ENCODE measurements at places on chromosomes 4 and X.

DNA sequence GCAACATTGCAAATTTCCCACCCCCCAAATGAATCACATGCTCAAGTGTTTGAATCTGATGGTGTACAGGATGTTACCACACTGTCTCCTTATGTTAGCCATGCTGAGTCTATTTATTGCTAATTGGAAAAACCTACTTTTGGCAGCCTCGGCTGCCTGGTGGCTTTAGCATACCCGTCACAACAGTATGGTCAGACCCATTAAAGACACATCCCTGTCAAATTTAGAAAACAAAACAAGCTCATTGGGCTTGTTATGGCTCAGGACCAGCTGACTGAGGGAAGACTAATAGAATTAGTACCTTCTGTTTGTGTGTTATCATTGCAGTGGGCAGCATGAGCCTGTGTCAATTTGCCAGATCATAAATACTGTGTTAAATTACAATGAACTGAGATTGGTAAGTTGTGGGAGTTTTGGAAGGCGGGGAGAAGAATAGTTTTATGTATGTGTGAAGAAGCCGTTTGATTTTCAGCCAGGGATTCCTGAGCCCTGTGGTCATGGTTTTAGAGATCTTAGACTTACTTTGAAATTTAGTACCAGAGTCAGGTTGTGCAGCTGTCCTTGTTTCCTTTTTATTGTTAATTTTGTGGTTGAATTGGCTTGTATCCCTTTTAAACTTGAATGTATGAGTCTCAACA lies 66.8 kb downstream of the POLA1 start:
- no peak for DNase-seq

DNA sequence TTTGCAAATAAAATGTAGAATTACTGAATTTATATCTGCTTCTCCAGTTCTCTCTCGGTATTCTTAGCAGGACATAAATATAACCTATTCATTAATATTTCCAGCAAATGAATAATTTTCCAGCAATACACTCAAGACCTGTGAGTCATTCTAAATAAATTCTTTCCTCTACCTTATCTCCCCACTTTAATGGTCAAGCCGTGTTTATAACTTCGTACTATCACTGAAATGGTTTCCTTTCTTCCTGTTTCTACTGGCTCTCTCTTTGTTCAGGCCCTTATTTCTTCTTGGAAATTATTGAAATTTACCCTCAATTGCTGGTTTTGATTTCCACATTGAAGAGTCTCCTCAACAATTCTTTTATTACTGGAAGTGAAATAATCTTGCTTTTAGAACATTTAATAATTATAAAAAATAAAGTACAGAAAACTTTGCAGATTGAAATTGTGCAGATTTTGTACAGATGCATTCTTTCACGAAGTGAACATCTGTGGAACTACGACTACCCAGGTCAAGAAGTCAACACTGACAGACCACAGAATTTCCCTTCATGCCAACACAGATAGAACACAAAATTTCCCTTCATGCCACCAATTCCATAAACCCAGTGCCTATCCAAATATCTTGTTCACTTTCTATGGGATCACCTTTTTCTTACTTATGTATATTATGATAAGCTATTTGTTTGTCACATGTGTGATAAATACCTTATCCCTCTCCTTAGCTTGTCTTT lies 205.7 kb downstream of the FAT4 start:
- no peak for DNase-seq

- peak; percentile 56 for DNase-seq
Observed at GRCh38 chrX:136251041-136251991, at the start of gene MAP7D3. MAP7D3 (minus strand) TSS chrX:136251400; CDS start chrX:136251358, 42 bp downstream.

DNA sequence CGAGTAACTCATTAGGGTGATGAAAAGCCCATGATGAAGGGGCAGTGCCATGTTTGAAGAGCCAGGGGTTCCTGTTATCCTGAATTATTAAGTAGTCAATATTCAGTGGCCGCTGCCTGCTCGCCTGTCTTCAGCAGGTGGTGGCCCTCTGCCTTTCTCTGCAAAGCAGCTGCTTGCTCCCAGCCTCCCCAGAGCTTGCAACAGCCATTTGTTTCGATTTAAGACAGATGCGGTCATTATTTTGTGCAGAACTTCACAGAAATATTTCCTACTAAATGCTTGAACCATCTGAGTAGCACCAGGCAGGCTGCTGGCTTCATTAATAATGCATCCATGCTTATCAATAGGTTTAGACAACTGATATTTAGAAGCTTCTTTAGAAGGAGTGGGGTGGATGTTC lies 104.3 kb upstream of the TTC29 start:
- DNase-seq, result no peak

DNA sequence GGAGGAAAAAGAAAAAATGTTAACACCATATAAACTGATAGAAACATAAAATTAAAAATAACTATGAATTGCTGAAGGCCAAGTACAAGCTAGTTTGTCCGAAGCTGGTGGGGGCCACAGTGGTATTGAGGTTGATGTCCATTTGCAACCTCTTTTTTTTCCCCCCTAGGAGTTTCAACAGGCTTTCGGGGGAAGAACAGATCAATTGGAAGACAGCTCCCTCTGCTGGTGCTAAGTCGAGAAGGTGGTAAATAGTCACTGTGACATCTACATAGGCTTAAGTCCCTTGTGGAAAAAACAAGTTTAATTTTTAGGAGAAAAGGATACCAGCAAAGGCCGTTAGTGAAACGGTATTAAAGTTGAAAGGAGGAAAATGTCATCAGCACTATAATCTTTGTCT lies 115.7 kb upstream of the ZXDA start:
- no peak for DNase-seq

DNA sequence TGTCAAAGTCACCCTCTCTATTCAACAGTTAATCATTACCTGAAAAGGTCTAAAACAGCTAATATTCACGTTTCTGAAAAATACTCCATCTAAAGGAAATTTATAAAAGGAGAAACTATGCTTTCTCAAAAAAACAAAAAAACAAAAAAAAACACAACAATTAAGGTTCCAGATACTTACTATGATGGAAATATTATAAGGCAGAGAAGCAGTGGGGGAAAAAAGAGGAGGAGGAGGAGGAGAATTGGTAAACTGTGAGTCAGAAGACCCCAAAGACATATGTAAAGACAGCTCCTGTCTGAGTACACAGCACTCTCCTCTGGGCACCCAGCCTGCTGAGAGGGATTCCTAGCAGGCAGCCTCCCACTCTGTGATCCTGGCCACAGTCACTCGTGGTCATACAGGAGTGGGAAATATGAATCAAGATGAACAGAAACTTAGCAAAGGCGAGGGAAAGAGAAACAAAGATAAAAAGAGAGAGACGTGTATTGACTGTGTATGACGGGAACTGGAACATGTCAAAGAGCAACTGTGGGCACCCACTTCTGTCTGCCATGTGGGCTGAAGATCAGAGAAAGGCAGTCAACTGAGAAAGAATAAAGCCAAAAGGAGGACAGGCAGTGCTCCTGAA lies 12.5 kb downstream of the KLHL15 start:
- peak; percentile 46 for DNase-seq

DNA sequence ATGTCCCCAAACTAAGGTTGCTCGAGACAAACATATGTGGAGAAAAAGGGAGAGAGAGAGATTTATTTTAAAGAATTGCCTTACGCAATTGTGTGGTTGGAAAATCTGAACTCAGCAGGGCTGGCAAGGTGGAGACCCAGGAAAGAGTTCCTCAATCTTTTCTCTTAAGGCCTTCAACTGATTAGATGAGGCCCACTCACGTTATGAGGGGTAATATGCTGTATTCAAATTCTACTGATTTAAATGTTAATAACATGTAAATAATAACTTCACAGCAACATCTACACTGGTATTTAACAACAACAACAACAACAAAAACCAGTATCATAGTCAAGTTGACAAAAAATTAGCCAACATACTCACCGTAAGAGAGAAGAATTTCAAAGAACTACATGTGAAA lies 14.6 kb downstream of the SERPINA7 start:
- no peak for DNase-seq

- no peak for DNase-seq
Observed at GRCh38 chr4:136505020-136505419, 1027.3 kb downstream of the PCDH18 start.

- no peak for DNase-seq
Observed at GRCh38 chr4:154643493-154643892, 31.0 kb upstream of the FGG start.

GRCh38 chr4:98113012-98113411 lies 30.3 kb downstream of the STPG2 start:
- no peak for DNase-seq

GRCh38 chr4:14302021-14302420 lies 674.5 kb upstream of the BOD1L1 start:
- DNase-seq, result no peak

GRCh38 chr4:77711469-77711868 lies 105.8 kb downstream of the CXCL13 start:
- DNase-seq, result no peak

DNA sequence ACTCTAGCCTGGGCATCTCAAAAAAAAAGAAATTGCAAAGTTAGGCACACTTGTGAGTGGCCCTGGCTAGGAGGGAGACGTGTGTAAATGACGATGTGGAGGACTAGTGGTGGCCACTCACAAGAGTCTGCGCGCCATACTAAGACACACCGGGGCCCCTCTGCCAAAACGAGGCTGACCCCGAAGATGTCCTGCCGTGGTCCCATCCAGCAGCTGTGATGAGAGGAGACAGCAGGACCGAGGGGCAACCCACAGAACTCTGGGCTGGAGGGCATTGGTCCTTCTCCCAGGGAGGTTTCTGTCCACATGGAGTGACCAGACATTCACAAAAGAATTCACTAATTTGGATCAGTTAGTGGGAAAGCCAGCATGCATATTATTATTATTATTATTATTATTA lies 47.4 kb downstream of the NOP14 start:
- DNase-seq, result no peak

DNA sequence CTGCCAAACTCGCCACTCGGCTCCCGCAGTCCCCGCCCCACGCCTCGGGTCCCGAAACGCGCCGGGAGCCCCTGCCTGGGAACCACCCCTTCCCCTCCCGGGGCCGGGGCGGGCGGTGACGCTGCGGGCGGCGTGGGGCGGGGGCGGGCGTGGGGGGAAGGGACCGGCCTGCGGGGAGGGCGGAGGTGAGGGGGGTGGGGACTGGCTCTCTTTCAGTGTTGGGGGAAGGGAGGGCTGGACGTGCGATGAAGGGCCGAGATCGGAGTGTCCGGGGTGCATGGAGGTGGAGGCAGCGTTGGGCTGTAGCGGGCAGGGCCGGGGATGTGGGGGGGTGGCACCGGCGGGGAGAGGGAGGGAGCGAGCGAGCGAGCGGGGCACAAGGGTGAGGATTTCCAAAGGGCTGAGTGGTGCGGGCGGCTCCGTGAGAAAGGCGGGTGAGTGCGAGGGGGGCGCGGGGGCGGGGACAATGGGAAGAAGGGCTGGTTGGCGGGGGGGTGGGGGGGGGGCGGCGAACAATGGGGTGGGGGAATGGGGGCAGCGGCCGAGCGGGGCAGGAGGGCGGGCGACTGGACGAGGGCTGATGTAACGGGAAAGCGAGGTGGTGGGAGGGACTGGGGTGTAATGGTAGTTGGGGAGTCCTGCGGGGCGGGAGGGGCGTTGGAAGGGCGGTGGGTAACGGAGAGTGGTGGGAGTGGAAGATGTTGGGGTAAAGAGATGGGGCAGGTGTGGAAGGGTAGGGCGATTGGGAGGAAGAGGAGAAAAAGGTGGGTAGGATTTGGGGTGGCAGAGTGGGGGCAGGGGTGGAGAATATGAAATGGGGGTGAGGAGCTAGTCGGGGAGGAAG lies 578 bp downstream of the DCUN1D4 start:
- DNase-seq, result peak; percentile 24

DNA sequence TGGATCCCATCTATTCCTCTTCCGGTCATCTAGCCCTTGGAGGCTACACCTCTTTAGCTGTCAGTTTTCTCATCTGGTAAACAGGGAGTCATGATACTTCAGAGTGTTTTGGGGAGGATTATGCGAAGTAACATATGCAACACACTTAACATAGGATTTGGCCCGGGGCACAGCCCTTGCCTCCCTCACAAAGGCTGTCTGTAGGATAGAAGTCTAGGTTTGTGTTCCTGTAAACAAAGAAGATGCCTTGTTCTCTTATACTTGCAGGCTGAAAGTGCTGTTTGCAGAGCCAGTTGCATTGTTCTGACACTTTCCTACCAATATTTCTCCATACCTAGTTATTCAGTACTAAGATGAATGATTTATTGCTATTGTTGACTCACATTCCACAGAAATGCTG lies 2.2 kb upstream of the APELA start:
- DNase-seq, result no peak

DNA sequence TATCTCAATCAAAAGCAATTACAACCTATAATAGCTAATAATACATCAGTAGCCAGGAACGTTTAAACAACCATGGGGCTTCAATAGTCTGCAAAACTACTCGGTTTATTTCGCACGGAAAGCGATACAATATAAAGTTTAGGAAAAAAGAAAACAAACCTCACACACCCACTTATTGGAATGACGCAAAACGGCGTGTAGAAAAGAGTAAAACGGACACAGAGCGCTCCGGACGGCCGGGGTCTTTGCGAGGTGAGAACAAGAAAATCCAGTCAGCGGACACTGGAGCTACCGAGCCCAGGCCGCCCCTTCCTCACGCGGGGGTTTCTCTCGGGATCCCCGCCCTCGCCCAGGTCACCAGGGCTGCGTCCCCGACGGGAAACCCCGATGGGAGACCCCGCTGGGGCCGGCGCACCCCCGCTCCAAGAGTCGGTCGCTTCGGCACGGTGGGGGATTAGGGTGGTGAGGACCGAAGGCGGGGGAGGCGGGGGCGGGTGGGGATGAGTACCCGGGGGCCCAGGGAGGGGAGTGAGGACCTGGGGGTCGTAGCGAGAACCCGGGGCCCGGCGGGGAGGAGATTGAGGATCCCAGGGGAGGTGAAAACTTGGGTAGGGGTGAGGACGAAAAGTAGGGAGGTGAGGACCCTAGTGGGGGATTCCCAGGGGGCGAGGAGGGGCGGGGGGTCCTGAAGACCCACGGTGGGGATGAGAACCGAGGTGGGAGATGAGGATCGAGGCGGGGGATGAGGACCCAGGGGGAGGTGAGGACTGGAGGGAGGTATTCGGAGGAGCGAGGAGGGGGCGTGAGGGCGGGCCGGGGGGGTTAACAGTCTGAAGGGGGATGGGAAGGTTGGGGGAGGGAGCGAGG lies 737 bp downstream of the NELFA start:
- no peak for DNase-seq

- DNase-seq, result no peak
Observed at GRCh38 chr4:185017964-185018772, at the start of gene HELT. HELT (plus strand) TSS chr4:185018490; CDS start chr4:185018929, 439 bp downstream.

- DNase-seq, result no peak
Observed at GRCh38 chr4:121154103-121154515, 10.0 kb downstream of the TNIP3 start.

DNA sequence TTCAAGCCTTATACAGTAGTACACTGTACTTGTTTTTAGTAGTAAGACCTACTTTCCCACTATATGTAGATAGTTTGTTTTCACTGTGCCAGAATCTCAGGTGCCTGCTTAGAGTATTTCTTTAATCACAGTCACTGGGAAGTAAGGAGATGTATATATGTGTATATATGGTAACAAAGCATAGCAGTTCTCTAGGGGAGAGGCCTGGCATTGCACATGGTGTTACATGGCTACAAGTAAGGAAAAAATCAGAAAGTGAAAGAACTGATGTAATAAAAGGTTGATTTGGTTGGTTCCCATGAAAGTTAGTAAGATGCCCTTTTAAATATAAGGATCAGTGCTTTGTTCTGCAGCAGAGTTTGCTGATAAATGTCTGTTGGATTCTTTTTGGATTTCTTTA lies 9.3 kb upstream of the DCK start:
- DNase-seq, result no peak

Measured in stimulated activated CD8-positive, alpha-beta memory T cell treated with anti-CD3 and anti-CD28 coated beads, Interleukin-15, amount 100 ng/mL, for 48 hours (primary cell).